Right lung (tissue), 10 donors: ENCODE measurements at places on chromosomes 6 and 20. TPM values are rescaled to one million over a fixed set of nuclear protein-coding genes. Genes with fewer than 3 reads are reported as not detected.

RAET1L gene
- polyA plus RNA-seq, result not detected

NKX2-4 gene
- not detected for polyA plus RNA-seq

DNA sequence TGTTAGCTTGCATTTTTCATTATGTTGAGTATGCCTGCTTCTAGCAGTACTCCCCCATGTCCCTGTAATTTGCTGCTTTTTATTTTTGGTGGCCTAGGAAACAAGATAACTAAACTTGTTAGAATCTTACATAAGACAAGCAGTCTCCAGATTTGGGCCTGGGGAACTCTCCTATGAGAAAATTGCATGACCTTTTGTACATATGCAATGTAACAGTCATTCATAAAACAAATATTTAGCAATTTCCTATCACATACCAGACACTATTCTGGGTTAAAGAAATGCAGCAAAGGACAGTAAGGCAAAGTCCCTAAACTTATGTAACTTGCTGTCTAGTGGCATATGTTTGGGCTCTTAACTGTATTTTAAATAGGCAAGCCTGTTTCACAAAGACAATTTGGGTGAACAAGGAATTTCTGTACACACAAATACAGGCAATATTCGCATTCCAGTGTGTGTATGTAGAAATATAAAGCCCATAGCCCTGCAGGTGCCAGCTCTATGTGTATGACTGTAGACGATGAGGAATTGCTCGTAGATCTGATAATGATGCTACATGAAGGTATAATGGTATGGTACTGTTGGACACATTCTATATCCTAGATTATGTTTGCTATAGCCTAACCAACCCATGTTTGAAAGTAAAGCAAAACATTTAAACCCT, 305.2 kb upstream of the CITED2 start:
- DNase-seq, result peak; percentile 42

DNA sequence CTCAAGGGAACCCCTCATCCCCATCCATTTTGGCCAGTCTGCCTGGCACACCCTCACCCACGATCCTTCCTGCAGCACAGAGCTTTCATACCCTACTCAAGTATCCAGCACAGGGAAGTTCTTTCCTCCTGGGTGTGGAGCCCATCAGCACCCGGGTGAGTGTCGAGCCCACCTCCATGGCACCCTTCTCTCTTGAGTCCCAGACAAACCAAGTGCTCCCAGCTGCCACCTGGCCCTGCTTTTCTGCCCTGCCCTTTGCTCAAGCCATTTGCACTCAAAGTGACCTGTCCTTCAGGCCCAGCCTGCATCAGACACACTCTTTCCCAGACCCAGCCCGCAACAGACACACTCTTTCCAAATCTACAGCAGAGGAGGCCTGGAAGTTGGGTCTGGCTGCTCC, 257.2 kb downstream of the DLL1 start:
- DNase-seq, result no peak

DNA sequence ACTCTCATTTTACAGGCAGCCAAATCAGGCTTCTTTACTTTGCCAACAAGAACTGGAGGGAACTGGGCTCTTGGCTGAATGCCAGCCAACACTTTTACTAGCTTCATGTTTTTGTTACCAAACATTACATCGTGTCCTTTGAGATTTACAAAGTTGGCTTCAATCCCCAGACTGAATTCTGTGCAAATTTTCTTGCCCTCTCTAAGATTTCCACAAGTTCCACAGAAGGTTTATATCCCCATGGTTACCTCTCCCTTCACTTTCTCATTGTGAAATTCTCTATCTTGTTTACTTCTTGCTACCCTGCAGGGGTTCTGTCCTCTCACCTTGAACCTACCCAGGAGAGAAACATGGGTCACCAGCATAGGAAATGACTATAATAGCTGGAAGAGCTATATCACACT, 37.6 kb upstream of the PLCB1 start:
- DNase-seq, result peak; percentile 68

GRCh38 chr6:140677781-140678528, 1303.5 kb upstream of the CITED2 start:
- DNase-seq, result no peak
